Activated CD4-positive, alpha-beta T cell treated with anti-CD3 and anti-CD28 coated beads, Interleukin-2, amount 10 ng/mL, durations not matched to agents 24 days and 14 days (primary cell): ENCODE measurements at places on chromosomes 6 and 20. TPM values are rescaled to one million over a fixed set of nuclear protein-coding genes. Genes with fewer than 3 reads are reported as not detected.

GRCh38 chr6:151101161-151101815 lies 138.5 kb upstream of the AKAP12 start:
- H3K27ac ChIP-seq, result no peak overlapping the region
- no peak overlapping the region for H3K4me3 ChIP-seq
- no peaks in the 10 kb centered on the region for H3K27me3 ChIP-seq
- peaks cover 4% of the 10 kb centered on the region for H3K4me1 ChIP-seq
- DNase-seq, result no peak

GRCh38 chr6:33820243-33820642 lies 16.4 kb upstream of the MLN start:
- H3K27me3 ChIP-seq, result peaks cover 16% of the 10 kb centered on the region
- DNase-seq, result no peak
- no peak overlapping the region for H3K27ac ChIP-seq
- peaks cover 7% of the 10 kb centered on the region for H3K4me1 ChIP-seq

- H3K4me3 ChIP-seq, result no peak overlapping the region
- H3K36me3 ChIP-seq, result no peaks in the 10 kb centered on the region
- H3K4me1 ChIP-seq, result no peaks in the 10 kb centered on the region
- no peaks in the 10 kb centered on the region for H3K27me3 ChIP-seq
- DNase-seq, result no peak
Measured at GRCh38 chr6:22381845-22382544, 85.2 kb upstream of the PRL start.

Gene LY86
- 1.2 TPM in 2 replicates for total RNA-seq

Gene LIN28B
- total RNA-seq, result not detected in 2 replicates

- H3K36me3 ChIP-seq, result no peaks in the 10 kb centered on the region
- H3K4me1 ChIP-seq, result no peaks in the 10 kb centered on the region
- H3K27me3 ChIP-seq, result no peaks in the 10 kb centered on the region
- no peak overlapping the region for H3K27ac ChIP-seq
Measured at GRCh38 chr6:101747160-101747559, 353.7 kb downstream of the GRIK2 start.

DNA sequence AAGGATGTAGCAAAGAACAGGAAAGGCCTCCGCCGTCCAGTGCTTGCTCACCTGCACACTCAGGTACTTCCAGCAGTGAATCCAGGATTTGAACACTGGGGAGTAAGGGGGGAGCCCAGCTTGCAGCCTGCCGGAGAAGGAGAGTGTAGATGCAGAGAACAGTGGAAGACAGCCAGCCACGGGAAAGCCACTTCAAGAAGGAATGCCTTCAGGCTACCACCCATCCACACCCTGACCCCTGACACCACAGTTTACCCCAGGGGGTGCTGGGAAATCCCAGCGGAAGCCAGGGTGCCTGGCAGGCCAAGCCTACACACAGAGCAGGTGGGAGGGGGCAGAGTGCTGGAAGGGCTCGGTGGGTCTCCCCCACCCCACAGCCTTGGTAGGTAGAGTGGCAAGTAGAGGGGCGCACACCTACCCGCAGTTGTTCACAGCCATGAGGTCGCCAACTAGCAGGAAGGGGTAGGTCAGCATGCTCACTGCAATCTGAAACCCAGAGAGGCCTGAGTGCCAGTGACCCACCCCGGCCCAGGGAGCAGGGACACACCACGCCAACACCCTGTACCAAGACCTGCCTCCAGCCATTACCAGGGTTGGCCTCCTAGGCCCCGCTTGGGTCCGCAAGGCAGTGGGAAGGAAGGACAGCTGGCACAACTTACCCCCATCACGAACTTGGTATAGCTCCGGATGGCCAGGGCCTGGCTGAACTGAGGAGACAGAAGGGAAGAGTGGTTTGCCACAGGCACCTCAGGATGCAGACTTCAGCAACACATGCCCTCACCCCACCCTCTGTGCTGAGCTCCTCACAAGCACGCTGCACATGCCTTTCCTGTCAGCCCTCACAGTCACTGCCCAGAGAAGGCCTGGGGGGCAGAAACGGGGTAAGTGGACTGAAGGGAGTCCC lies 15.7 kb downstream of the PI16 start:
- H3K27ac ChIP-seq, result no peak overlapping the region
- H3K4me1 ChIP-seq, result no peaks in the 10 kb centered on the region
- H3K4me3 ChIP-seq, result no peak overlapping the region
- H3K27me3 ChIP-seq, result no peaks in the 10 kb centered on the region
- no peak for DNase-seq

DNA sequence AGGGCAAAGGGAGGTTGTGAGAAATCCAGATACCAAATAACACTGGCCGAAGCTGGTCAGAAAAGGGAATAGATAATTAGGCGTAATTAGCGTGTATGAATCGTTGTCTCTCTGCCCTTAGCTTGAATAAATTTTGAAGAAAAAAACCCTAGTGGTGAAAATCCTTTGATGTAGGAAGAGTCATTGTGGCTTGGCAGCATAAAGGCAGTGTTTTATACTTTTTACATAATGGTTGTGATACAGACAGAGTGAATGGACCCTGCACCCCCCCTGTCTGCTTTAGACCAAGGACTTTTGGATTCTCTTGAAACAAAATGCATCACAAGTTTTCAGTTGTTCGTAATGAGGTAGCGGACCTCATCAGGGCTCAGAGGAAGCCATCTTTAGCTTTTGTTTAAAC lies 126.5 kb downstream of the AFG1L start:
- peak; percentile 15 for DNase-seq
- H3K27me3 ChIP-seq, result peaks cover 29% of the 10 kb centered on the region
- no peak overlapping the region for H3K27ac ChIP-seq
- H3K4me3 ChIP-seq, result no peak overlapping the region
- H3K36me3 ChIP-seq, result no peaks in the 10 kb centered on the region

- no peaks in the 10 kb centered on the region for H3K27me3 ChIP-seq
- H3K27ac ChIP-seq, result peak overlapping the region; percentile 99
- DNase-seq, result peak; percentile 92
- H3K36me3 ChIP-seq, result no peaks in the 10 kb centered on the region
- H3K4me1 ChIP-seq, result peaks cover 84% of the 10 kb centered on the region
Measured at GRCh38 chr6:90397929-90398674, 101.5 kb upstream of the BACH2 start.

Gene CUL9
- total RNA-seq, result 38.1 and 39.4 TPM in 2 replicates

Gene KHDC3L
- total RNA-seq, result not detected in 2 replicates

DNA sequence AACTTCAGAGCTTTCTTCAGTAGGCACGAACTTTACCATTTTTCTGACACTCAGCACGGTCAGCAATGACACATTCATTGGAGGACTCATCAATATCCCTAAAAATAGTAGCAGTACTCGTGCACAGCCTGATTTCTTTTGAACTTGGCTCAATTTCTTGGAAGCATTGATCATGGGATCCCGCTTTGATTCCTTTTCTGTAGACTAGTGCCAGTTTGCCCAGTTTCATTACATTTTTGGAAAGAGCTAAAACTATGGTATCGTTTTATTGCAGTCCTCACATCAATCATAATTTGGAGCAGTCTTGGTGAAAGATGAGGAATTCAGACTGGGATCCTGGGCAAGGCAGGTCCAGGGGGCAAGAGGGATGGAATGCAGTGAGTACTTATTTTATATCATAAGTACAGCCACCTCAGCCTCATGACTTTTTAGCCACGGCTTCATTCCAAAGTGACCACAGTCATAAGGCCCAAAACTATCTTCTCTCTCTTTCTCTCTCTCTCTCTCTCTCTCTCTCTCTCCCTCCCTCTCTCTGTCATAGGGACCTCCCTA lies 170.9 kb upstream of the AKAP12 start:
- H3K4me1 ChIP-seq, result no peaks in the 10 kb centered on the region
- H3K4me3 ChIP-seq, result no peak overlapping the region
- DNase-seq, result no peak
- H3K27ac ChIP-seq, result peak overlapping the region; percentile 73
- peaks cover 26% of the 10 kb centered on the region for H3K36me3 ChIP-seq

GRCh38 chr20:911882-912600 lies 4.1 kb downstream of the ANGPT4 start:
- no peak for DNase-seq
- H3K4me3 ChIP-seq, result no peak overlapping the region
- no peak overlapping the region for H3K27ac ChIP-seq
- H3K27me3 ChIP-seq, result peaks cover 10% of the 10 kb centered on the region
- no peaks in the 10 kb centered on the region for H3K36me3 ChIP-seq

Gene EBF4
- total RNA-seq, result 7.3 and 7.6 TPM in 2 replicates

Gene TRAPPC3L
- total RNA-seq, result not detected in 2 replicates

Gene SRMS
- total RNA-seq, result not detected in 2 replicates

DNA sequence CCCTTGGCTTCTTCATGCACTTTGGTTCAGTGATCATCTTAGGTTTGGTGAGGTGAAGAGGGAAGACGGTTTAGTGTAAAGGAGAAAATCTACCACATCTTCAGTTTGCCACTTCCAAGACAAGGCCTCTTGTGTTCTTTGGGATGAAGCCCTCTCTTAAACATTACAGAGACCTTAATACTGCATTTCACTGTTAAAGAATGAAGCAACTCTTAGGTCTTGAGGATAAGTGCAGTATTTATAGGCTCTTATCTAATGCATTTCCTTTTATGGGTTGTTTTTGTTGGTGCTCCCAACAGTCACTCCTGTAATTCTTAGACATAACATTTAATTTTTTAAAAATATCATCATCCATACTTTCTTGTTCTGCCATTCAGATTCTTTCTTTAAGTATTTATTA lies 139.9 kb upstream of the LAMP5 start:
- no peak for DNase-seq
- H3K4me1 ChIP-seq, result no peaks in the 10 kb centered on the region
- no peak overlapping the region for H3K27ac ChIP-seq
- no peaks in the 10 kb centered on the region for H3K27me3 ChIP-seq
- H3K4me3 ChIP-seq, result no peak overlapping the region

DNA sequence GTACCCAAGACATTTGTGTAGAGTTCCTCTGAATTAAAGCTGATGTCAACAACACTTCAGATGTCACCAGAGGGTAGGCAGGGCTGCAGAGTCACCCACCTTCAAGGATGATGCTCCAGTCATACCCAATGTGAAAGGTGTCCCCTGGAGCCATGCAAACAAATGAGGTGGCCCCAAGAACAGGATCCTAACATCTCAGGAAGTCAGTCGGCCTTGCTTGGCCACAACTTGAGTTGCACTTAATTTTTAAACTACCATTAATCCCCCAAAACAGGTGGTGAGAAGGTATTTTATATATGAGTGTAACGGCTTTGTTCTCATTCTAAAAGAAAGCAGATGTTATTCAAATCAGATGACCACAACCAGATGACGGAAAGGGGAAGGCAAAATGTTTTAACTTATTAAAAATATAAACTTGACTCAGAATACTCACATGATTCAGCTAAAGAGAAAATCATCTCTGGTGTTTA lies 21.1 kb upstream of the SERPINB1 start:
- peak overlapping the region; percentile 95 for H3K27ac ChIP-seq
- H3K27me3 ChIP-seq, result no peaks in the 10 kb centered on the region
- peaks cover 65% of the 10 kb centered on the region for H3K4me1 ChIP-seq
- no peak overlapping the region for H3K4me3 ChIP-seq
- peaks cover 25% of the 10 kb centered on the region for H3K36me3 ChIP-seq
- DNase-seq, result peak; percentile 64

GRCh38 chr6:159064477-159064876 lies 19.7 kb upstream of the TAGAP start:
- no peaks in the 10 kb centered on the region for H3K36me3 ChIP-seq
- H3K4me1 ChIP-seq, result peaks cover 70% of the 10 kb centered on the region
- peak overlapping the region; percentile 94 for H3K27ac ChIP-seq
- H3K4me3 ChIP-seq, result peak overlapping the region; percentile 38

- no peak overlapping the region for H3K4me3 ChIP-seq
- H3K27me3 ChIP-seq, result no peaks in the 10 kb centered on the region
- DNase-seq, result no peak
- H3K36me3 ChIP-seq, result peaks cover 3% of the 10 kb centered on the region
- no peak overlapping the region for H3K27ac ChIP-seq
Measured at GRCh38 chr6:3135668-3136291, 17.3 kb downstream of the BPHL start.

DNA sequence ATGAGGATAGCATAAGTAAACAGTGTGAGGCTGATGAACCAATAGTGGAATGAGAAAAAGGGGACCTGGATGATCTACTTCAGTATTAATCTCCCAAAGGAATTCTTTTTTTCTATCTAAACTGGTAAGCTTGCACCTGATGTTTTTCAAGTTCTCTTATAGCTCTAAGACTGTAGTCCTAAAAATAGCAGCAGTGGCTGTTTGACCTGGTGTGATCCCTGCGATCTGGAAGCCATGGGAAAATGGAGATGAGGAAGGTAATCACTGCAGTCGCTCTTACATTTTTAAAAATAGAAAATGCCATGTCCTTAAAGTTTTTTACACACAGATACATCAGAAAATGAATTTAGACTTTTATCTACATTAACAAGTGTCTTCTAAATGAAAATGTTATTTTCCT lies 926.4 kb upstream of the SLC35B3 start:
- H3K27me3 ChIP-seq, result no peaks in the 10 kb centered on the region
- no peak overlapping the region for H3K27ac ChIP-seq
- no peak for DNase-seq
- H3K4me3 ChIP-seq, result no peak overlapping the region

Gene SIRPD
- total RNA-seq, result not detected in 2 replicates

- H3K36me3 ChIP-seq, result peaks cover 4% of the 10 kb centered on the region
- peaks cover 38% of the 10 kb centered on the region for H3K27me3 ChIP-seq
- H3K4me3 ChIP-seq, result no peak overlapping the region
- H3K4me1 ChIP-seq, result peaks cover 29% of the 10 kb centered on the region
- no peak for DNase-seq
Measured at GRCh38 chr20:44035924-44036323, 121.3 kb downstream of the TOX2 start.

DNA sequence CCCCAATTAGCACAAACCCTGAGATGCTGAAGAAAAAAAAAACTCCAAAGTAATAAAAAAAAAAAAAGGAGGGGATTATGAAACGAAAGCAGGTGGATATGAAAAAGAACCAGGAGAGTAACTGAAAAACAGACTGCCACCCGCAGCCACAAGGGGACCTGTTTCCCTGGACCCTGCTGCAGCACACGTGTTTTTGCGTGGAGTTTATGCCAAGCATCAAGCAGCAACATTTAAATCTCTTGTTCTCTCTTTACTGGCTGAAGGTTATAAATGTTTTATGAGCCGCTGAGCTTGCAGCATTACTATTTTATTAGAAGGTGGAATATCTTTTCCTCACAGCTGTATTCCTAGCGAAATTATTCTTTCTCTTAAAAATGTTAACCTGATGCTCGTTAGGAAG lies 131.6 kb upstream of the OLIG3 start:
- no peak overlapping the region for H3K4me3 ChIP-seq
- H3K27ac ChIP-seq, result no peak overlapping the region
- no peaks in the 10 kb centered on the region for H3K4me1 ChIP-seq
- H3K27me3 ChIP-seq, result peaks cover 34% of the 10 kb centered on the region
- no peaks in the 10 kb centered on the region for H3K36me3 ChIP-seq
- no peak for DNase-seq

Gene ADGB
- not detected in 2 replicates for total RNA-seq
